Tibial nerve (tissue), 4 donors: ENCODE measurements at places on chromosomes 5 and 9. TPM values are rescaled to one million over a fixed set of nuclear protein-coding genes. Genes with fewer than 3 reads are reported as not detected.
A peak's percentile ranks its signal among the peaks of the same experiment; 100 is the strongest.

DNA sequence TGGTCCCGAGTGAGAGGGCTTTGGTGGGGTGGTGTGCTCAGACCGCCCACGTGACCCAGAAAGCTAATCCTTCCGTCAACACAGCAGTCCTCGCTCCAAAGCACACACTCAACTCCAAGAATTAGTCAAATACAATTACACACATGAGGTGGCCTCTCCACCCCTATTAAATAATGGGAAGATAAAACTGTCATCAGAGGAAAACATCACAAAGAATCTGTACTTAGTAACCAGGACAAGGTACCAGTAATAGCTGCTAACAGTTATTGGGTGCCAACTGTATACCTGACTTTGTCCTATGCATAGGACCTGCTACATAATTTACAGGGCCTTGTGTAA lies 222.8 kb downstream of the HSPA4 start:
- no peak overlapping the region for H3K27ac ChIP-seq
- no peaks in the 10 kb centered on the region for H3K36me3 ChIP-seq
- H3K4me3 ChIP-seq = no peak overlapping the region
- DNase-seq = no peak
- H3K4me1 ChIP-seq = no peaks in the 10 kb centered on the region

DNA sequence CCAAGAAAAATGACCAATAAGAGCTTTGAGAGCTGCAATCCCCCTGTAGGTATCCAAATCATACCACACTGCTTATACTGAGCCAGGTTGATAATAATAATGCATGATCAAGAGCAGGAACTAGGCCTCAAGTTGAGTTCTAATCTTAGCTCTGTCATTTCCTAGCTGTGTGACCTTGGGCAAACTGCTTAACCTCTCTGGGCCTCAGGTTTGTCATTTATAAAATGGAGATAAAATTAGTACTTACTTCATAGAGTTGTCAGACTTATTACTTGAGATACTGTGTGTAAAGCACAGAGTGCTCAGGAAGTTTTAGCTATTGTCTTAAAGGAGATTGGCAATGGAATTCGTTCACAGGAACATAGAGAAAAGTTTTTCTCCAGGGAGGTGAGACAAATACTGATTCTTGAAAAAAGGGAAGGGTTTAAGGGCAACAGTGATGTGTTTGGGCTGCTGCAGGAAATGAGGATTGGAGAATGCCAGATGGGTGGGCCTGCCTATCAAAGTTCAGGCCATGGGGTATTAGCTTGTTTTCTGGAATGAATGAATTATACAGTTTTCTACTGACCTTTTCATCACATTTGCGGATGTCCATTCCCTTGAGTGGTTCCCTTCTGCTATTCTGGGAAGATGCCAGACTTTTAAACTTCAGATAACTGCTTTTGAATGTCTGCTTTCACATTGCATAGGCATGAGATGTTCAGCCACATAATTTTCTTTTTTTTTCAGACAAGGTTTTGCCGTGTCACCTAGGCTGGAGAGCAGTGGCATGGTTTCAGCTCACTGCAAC lies 10.2 kb upstream of the ATP6V0E1 start:
- no peak overlapping the region for H3K4me3 ChIP-seq
- H3K4me1 ChIP-seq = no peaks in the 10 kb centered on the region
- H3K27me3 ChIP-seq = no peaks in the 10 kb centered on the region
- H3K36me3 ChIP-seq = peaks cover 26% of the 10 kb centered on the region
- no peak overlapping the region for H3K27ac ChIP-seq
- no peak for DNase-seq

DNA sequence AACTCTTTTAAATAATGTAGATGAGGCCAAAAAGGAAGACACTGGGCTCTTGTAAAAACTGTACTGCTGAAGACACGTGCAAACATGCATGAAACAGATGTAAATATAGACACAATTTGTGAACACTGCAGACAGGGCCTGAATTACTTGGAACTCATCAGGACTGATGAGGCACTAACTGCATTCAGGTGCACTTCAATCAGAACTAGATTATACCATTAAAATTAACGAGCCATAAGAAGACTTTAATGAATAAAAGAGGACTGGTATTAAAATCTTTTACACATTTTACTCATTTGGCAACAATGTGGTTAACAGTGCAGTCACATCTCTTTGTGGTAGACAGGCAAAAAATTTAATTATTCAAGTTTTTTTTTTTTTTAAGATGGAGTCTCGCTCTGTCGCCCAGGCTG lies 13.4 kb upstream of the ZCCHC9 start:
- peaks cover 8% of the 10 kb centered on the region for H3K4me1 ChIP-seq
- H3K27ac ChIP-seq = no peak overlapping the region
- H3K27me3 ChIP-seq = no peaks in the 10 kb centered on the region

- no peaks in the 10 kb centered on the region for H3K36me3 ChIP-seq
- no peak overlapping the region for H3K27ac ChIP-seq
- no peaks in the 10 kb centered on the region for H3K4me1 ChIP-seq
- no peak for DNase-seq
- no peaks in the 10 kb centered on the region for H3K27me3 ChIP-seq
Observed at GRCh38 chr9:119781886-119782285, 412.7 kb upstream of the BRINP1 start.

DNA sequence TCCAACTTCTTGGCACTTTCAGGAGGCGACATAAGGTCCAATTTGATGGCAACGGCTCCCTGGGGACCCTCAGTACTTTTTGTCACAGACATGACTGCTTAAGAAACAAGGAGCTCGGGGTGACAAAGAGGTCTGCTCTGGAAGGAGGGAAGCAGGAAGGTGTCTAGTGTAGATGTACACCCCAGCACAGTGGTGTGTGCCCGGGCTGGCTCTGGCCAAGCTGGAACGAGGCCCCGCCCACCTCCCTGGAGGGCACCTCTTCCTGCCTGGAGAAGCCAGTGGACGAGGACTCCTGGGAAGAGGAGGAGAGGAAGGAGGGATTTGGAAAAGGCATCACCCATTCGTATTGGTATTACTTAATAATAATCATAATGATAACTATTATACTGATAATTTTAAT lies at the start of gene SLC36A2:
SLC36A2 (minus strand) TSS at position 191 of the 400 bp plus-strand sequence; CDS start at position 92, 99 bp downstream.
- peak within 1 kb of the TSS; percentile 0 for H3K4me3 ChIP-seq
- no peaks in the 10 kb centered on the region for H3K27me3 ChIP-seq
- no peaks in the 10 kb centered on the region for H3K36me3 ChIP-seq
- no peaks in the 10 kb centered on the region for H3K4me1 ChIP-seq
- H3K27ac ChIP-seq = no peak within 1 kb of the TSS
- no peak for DNase-seq

DNA sequence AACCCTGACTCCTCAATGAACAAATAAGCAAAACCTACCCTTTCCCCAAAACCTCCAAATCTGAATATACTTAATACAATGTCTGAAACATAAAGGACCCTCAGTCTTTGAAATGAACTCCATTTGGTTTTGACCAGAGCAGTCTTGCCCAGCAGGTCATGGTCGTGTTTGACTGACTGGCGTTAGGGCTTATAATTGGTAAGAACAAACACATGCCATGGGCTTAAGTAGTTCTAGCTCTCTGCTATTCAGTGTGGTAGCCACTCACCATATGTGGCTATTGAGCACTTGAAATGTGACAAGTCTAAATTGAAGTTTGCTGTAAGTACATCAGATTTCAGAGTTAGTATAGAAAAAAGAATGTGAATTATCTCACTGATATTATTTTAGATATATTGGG lies 42.1 kb downstream of the LRRTM2 start:
- H3K4me3 ChIP-seq = no peak overlapping the region
- H3K27me3 ChIP-seq = no peaks in the 10 kb centered on the region
- H3K4me1 ChIP-seq = peaks cover 3% of the 10 kb centered on the region

DNA sequence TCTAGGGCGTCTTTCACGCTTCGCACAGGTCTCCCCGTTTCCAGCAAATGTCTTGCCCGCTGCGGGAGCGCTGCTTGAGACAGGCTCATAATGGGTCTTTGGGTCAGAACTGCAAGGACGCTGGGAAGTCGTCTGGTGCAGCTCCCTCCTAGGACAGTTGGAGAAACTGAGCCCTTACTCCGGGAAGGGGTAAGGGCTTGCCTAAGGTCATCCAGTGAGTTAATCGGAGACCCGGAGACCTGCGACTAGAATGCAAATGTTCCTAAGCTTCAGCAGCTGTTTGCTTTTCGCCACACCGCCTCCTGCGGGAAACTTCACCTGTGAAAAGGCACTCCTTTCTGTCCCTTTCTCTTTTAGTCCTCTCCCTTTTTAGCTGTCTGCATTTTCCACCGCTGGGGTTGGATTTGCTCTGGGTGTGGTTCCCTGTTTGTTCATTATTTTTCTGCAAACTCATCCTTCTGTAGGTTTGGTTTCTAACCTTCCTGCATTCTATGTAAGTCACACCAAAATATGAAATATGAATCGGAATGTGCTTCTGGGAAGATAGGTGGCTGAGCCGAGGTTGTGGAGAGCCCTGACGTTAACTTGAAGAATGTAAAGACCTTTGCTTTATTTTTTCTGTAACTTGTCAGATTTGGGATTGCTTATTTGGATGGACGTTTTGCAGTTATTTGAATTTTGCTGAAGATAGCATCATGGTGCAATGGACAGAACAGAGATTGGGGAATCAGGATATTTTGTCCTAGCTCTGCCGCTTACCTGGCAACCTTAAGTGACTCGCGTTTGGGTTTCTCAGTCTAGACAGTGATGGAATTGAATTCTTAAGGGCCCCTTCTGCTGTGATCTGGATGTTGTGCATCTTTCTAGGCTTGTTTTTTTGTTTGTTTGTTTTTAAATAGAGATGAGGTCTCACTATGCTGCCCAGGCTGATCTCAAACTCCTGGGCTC lies 909 bp downstream of the SLC36A1 start:
- H3K36me3 ChIP-seq = no peaks in the 10 kb centered on the region
- no peaks in the 10 kb centered on the region for H3K4me1 ChIP-seq
- H3K27me3 ChIP-seq = no peaks in the 10 kb centered on the region
- peak overlapping the region; percentile 75 for H3K4me3 ChIP-seq

- no peak overlapping the region for H3K4me3 ChIP-seq
- H3K36me3 ChIP-seq = no peaks in the 10 kb centered on the region
- DNase-seq = peak; percentile 58
- H3K4me1 ChIP-seq = peaks cover 100% of the 10 kb centered on the region
- H3K27me3 ChIP-seq = no peaks in the 10 kb centered on the region
Observed at GRCh38 chr9:127968700-127969383, 11.9 kb downstream of the EEIG1 start.

- H3K4me1 ChIP-seq = peaks cover 39% of the 10 kb centered on the region
- no peaks in the 10 kb centered on the region for H3K36me3 ChIP-seq
- peak overlapping the region; percentile 72 for H3K27ac ChIP-seq
- H3K4me3 ChIP-seq = no peak overlapping the region
Observed at GRCh38 chr9:94139672-94140417, 55.6 kb downstream of the PTPDC1 start.

GRCh38 chr9:27618066-27618465 lies 44.8 kb upstream of the C9orf72 start:
- no peak overlapping the region for H3K27ac ChIP-seq
- no peak for DNase-seq
- no peak overlapping the region for H3K4me3 ChIP-seq
- no peaks in the 10 kb centered on the region for H3K27me3 ChIP-seq
- H3K4me1 ChIP-seq = no peaks in the 10 kb centered on the region

DNA sequence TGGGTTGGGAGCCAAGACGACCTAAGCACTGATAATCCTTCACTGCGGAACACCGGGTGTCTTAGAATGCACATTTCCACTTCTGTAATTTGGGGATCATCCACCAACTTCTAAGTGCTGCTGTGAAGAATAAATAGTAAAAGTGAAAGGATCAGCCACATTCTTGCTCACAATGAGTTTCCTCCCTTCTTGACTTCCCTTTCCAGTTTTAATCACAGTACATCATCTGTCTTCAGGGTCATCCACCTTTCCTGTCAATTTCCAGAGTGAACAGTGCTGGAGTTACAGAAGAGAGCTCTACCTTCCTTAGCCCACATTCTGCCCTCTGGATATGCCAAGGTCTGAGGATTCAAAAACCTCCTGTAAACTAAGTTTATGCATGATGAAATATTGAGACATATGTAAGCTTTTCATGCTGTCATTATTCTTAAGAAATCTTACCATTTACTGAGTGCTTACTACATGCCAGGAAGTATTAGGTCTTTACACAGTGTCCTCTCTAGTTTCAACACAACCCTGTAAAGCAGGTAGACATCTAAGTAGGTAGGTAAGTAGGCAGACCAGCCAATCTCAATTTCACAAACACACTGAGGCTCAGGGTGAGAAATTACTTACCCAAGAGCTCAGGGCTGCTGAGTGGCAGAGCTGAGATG lies 105.2 kb downstream of the CDK5RAP2 start:
- no peak for DNase-seq
- H3K4me3 ChIP-seq = no peak overlapping the region
- peaks cover 59% of the 10 kb centered on the region for H3K36me3 ChIP-seq
- H3K27me3 ChIP-seq = no peaks in the 10 kb centered on the region

DNA sequence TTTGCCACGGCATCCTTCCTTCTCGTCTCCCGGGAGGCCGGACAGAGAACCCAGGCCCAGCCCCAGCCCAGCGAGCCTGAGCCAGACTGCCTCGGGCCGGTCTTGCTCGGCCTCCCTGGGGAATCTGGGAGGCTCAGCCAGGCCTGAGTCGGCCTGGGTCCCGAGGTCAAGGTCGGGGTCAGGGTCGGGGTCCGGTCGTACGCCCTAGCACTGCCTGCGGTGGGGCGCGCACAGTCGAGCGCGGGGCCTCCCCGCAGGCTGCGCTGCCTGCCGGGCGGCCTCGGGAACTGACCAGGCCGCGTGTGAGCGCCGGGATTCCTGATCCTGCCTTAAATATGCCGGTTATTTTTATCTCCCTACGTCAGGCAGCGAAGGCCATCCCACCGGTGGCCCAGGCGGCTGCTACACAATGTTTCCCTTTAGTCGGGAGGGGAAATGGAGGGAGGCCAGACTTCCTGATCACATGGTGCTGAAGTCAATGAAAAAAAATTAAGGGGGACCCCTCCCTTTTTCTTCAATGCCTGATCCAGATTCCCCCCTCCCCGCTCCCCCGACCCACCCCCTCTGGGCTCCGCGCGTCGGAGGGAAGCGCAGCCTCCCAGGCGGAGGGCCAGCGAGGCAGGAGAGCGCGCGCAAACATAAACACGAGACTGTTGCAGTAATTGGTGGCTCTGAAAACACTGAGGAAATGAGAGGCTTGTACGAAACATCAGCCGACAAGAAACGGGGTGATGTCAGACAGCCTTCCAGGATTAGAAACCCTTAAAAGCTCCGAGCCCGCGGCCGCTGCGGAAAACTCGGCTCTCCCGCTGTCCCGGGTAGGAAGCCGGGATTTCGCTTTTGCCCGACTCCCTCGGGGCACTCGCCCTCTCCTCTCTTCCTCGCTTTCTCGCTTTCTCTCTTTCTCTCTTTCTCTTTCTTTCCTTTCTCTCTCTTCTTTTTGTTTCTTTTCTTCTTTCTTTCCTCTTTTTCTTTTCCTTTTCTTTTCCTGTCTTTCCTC lies 148.2 kb upstream of the KLF4 start:
- peaks cover 52% of the 10 kb centered on the region for H3K4me1 ChIP-seq
- H3K4me3 ChIP-seq = peak overlapping the region; percentile 54
- no peaks in the 10 kb centered on the region for H3K27me3 ChIP-seq
- peak; percentile 96 for DNase-seq
- H3K36me3 ChIP-seq = no peaks in the 10 kb centered on the region
- H3K27ac ChIP-seq = peak overlapping the region; percentile 95

Gene ADGRD2
- total RNA-seq = not detected

Gene DNAI1
- total RNA-seq = 3.9 TPM
